ENCODE measurements at places on chromosomes 1 and 21.
A peak's percentile ranks its signal among the peaks of the same experiment; 100 is the strongest.

GRCh38 chr1:162996261-162996660 is 72.9 kb upstream of the RGS4 start:
- DNase-seq: no peak

DNA sequence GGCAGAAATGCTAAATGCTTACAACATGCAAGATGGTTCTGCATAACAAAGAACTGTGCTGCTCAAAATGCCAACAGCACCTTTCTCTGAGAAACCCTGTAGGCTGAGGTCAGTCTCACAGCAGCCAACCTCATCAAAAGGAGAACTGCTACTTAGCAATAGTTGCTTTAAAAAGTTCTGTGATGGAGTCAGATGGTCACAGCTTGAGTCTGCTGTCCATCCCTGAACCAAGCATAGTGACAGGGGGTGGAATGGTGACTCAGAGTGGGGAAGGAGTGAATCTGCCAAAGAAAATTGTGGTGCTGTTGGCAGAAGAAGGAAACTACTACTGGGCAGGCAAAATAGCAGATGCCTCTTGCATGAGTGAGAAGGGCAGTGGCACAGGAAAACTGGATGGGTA is 106.0 kb upstream of the FAM78B start:
- DNase-seq: no peak

GRCh38 chr1:92709738-92710137 is 75.2 kb downstream of the EVI5 start:
- DNase-seq: no peak

GRCh38 chr1:211557894-211558625 is 20.9 kb downstream of the SLC30A1 start:
- DNase-seq: no peak

GRCh38 chr1:1337793-1338147 is 6.7 kb downstream of the TAS1R3 start:
- no peak for DNase-seq

DNA sequence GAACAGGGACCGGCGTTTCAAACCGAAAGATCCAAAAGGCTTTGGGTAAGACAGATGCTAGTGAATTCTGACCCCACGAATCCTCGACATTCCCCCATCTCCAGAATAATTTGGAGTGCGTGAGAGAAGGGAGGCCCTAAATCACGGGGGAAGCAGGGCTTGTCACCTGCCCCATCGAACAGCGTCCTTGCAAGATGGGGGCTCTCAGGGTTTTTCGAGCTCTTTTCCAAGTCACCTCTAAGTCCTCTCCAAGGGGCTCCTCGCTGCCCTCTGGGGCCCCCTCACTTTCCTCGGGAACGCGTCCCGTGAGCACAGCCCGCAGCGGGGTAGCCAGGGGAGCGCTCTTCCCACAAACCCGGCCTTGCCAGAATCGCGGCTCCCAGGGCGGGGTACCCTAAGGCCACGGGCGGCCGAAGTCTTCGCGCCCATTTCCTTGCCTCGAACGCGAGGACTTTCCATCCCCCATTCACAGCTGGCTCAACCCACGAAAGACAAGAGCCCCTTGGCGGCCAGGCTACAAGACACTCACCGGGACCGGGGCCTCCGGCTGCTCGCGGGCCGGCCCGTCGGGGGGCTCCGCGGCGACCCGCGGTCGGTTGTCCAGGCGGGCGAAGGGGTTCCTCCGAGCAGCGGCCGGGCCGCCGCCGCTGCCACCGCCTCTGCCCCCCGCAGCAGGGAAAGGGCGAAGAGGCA is 546 bp downstream of the DONSON start:
- peak; percentile 20 for DNase-seq

DNA sequence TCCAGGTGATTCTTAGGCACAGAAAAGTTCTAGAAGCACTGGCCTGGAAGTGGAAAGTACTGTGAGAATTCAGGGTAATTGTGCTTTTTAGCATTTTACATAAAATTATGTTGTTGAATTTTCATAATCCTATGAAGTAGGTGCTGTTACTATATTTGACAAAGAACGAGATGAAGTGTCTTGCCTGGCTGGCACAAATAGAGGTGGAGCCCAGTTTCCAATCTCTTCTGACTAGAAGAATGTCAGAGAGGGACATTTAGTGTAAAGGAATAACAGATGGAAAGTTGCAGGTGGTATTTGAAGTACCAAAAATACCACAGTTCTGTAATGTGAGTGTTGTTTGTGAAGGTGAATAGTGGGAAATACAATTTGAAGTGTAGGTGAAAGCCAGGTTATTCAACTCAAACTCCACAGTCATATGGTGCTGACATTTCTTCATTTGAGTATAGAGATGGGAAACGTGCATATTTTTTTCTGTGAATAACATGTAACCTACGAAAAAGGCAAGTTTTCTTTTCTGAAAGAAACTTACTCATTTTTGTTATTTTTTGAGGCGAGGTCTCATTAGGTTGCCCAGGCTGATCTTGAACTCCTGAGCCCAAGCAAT is 3.5 kb upstream of the TMCO2 start:
- DNase-seq: no peak

GRCh38 chr21:22961258-22961657 is 1963.0 kb downstream of the NCAM2 start:
- no peak for DNase-seq

DNA sequence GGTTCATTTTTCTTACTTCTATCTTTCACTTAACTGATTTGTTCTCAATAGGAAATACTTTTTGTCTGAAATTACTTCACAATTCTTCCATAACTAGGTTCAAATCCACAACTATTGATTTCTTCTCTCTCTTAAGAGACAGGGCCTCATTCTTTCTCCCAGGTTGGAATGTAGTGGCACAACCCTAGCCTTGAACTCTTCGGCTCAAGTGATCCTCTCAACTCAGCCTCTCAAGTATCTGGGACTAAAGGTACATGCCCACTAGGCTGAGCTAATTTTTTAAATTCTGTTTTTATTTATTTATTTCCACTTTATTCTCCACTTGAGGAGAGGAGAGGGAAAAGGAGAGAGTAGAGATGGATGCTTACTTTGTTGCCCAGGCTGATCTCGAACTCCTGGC is 370.4 kb upstream of the PLXNA2 start:
- no peak for DNase-seq

Data from HuH-7 (cell line).